NCI-H1105 treated with DMSO at 0.1 percent for 48 hours (cell line): ENCODE measurements at places on chromosomes 7 and 10.

DNA sequence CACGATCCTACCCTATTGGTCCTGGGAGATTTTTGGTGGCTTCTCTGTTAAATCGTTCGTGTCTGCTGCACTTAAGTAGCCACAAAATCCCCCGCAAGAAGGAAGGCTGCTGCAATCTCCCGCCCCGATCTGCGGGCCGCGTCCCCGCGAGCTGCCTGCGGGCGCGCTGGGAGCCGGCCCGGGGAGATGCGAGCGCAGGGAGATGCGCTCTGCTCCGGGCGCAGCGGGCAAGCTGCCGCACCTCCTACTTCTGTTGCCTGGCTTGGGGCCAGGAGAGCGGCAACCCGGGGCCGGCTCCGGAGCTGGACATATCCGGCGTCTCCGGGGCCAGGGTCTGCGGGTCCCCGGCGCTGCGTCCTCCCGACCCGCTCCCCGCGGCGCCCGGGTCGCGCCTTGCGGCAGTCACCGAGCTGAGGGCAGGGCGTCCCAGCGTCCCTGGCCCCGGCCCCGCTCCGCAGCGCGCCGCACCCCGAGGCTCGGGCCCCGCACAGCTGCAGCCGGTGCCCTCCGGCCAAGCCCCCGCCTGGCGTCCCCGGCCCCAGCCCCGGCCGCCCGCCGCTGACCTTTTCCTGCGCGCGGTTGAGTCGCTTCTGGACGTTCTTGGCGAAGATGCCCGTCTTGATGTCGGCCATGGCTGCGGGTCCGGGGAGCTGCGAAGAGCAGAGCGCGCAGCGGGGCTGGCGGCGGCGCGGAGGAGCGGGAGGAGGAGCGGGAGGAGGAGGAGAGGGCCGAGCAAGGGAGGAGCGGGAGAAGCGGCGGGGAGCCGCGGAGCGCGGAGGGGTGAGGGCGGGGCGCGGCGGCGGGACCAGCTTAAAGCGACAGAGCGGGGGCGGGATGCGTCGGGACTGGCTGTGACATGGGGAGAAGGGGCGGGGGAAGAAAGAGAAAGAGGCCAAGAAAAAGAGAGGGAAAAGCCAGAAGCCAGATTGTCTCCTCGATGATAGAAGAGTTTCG lies at the start of gene AMPH:
Gene AMPH, minus strand, starts transcription at position 654 of the 954 bp plus-strand sequence. Its CDS starts 22 bp downstream, at position 632.
- DNase-seq = peak; percentile 73

DNA sequence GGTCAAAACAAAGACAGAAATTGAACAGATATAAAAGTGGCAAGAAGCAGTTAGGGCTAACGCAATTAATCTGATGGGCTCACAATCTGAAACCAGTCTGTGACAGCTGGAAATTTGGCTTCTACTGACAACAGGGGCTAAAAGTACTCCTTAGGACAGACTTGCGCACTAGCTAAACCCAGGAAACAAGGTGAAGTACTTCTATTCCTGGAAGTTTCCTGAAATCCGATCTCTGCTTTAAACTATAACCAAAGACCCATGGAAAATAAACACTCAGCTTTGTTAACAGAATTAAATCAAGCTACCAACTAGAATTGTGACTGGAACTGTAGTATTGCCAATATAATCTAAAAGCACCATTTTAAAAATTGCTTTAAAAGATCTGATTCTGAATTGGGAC lies 520.2 kb upstream of the ZWINT start:
- DNase-seq = peak; percentile 87

- DNase-seq = no peak
Observed at GRCh38 chr7:140866926-140867325, 57.8 kb downstream of the BRAF start.

DNA sequence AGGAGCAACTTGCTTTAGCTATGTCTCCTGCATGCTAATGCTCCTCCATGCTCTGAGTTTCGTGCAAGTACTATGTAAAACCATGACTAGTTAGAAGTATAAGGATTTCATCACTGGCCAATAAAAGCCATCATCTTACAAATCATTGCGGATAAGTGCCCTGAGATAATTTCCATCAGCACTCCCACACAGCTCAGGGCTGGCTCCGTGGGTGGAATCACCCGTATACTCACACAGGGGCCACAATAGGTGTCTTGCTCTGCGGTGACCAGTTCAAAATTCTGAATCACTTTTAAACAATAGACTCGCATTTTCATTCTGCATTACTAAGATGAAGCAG lies 227.4 kb downstream of the PARD3 start:
- DNase-seq = no peak

GRCh38 chr10:16788125-16788524 lies 29.1 kb downstream of the RSU1 start:
- no peak for DNase-seq

GRCh38 chr7:98418271-98418635 lies 17.4 kb upstream of the BAIAP2L1 start:
- no peak for DNase-seq

DNA sequence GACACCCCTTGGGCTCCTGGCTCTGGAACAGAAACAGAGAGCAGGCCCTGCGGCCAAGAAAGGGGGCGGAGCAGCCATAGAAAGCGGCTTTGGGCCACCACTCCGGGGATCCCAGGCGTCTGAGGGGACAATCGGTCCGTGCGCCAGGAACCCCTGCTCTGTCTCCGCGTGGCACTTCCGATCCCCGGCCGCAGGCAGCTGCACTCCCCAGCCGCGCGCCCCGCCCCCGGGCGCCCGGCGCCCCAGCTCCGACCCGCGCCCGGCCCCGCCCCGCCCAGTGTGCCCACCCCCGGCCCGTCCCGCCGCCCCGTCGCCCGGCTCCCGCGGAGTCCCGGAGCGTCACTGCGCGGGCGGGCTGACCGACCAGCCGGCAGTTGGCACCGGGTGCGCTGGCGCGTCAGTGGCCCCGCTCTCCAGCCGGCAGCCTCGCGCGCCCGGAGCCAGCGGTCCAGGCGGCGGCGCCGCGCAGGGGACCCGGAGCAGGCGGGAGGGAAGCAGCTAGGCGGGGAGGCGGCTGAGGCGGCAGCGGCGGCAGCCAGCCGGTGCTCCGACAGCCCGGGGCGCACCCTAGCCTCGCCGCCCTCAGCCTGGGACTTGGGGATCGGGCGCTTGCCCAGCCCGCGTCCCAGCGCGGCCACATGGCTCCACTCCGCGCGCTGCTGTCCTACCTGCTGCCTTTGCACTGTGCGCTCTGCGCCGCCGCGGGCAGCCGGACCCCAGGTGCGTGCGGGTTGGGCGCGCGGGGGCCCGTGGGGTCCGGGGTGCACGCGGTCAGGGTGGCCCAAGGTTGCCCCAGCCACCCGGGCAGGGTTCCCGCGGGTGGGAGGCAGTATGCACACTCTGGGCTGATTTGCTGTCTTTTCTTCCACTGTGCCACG lies at the start of gene ADAMTS14:
Gene ADAMTS14, plus strand, starts transcription at position 342 of the 878 bp plus-strand sequence. Its CDS starts 297 bp downstream, at position 639.
- DNase-seq = no peak

DNA sequence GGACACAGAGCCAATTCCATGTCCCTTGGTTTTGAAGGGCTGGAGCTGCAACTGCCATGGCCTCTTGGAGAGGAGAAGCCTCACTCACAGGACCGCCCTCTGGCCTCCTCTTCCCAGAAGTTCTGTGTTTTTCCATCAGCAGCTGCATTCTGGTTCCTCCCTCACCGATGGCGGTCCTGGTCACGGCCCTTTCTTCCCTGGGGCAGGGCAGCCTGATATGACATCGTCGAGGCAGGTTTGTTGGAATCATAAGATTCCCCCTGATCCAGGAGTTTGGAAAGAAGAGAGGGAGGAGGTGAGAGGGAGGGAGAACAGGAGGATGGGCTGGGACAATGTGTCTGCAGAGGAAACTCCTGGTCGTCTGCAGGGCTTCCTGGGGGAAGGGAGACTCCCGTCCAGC lies 82.7 kb upstream of the PDZD8 start:
- no peak for DNase-seq

DNA sequence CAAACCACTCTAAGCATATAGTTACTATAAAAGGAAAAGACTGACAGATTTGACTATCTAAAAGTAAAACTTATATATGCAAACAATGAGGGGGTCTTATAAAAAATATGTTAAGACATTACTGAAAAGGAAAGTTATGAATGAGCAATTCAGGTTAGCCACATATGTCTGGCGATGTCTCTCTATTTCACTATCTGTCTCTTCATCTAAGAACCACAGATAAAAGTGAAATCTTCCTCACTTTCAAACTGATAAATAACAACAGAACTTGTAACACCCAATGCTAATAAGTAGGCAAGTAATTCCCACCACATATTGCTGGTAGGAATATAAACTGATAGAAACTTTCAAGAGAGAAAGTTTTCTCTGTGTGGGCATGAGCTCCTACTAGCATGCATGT lies 138.2 kb downstream of the CHCHD3 start:
- DNase-seq = no peak

DNA sequence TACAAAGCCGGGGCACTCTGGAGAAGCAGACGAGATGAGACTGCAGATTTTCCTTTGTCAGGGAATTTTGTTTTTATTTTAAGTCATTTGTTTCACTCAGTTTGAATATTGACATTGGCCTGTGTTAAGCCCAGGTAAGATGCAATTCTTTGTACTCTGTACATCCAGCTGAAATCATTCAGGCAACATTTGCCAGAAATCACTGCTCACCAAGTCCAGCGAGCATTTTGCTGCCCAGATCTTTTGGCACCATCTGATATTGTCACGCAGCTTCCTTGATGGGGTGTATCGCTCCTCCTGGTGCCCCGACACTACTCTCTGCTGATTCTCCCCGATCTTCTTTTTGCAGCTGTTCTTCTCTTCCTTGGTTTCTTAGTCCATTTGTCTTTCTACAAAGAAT lies 261.7 kb downstream of the GALNT17 start:
- no peak for DNase-seq

DNA sequence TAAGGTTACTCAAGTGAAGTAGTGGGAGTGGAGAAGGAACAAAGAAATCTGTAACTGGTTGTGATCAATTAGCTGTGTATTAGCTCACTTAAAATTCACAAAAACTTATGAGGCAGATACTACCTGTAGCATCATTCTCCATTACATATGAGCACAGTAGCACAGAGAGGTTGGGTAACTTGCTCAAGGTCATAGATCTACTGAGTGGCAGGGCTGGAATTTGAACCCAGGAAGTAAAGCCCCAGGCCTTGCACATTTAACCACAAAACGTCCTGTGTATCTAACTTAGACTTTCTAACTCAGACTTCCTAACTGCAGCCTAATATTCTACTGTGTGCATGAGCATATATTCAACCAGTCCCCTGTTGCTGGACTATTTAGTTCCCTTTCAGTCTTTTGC lies 5.6 kb upstream of the SLF2 start:
- DNase-seq = no peak

DNA sequence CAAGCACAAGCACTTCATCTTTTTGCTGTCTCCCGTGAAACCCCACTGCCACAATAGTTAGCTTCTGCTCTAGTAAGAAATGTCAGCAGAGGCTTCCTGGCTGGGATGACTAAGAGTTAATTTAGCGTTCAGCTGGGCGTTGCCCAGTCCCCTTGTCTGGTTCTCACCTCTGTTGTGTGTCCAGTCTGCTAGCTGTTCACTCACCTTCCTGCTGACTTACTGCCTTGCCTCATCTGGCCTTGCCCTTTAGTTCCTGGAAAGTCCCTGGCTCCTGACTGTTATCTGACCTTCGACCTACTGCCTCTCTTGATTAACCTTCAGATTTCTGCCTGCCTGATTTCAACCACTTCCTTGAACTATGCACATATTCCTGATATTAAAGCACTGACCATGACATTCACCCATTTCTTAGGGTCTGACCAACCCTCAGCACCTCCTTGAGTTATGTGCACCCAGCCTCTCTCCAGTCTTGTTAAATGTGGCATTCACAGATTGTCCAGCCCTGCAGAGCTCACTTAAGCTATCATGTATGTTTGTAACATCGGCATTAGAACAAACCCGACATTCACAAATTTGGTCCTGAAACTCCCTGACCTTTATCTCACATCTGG lies 30.3 kb downstream of the C7orf33 start:
- no peak for DNase-seq

DNA sequence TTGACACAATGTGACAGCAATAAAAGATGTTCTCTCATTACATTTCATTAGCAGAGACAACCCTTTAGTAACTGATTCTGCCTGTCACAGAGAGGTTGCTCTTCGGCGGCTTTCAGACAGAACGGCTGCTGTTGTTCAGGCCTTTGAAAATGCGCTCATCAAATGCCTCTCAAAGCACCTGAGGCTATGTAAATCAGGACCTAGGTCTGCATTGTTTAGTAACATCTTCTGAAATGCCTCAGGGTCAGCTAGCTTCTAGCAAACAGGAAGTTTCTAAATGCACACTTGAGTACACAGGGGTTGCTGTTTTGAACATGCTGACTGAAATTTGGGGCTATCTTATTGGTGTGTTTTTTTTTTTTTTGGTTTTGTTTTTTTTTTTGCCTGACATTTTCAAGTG lies 143.3 kb upstream of the DKK1 start:
- DNase-seq = no peak

- no peak for DNase-seq
Observed at GRCh38 chr7:32587411-32587948, 92.2 kb downstream of the AVL9 start.

GRCh38 chr7:36002900-36003299 lies 150.2 kb upstream of the EEPD1 start:
- DNase-seq = no peak

GRCh38 chr7:143396182-143396581 lies 12.5 kb downstream of the EPHA1 start:
- DNase-seq = no peak

- peak; percentile 38 for DNase-seq
Observed at GRCh38 chr7:10128748-10129147, 844.9 kb upstream of the PHF14 start.

DNA sequence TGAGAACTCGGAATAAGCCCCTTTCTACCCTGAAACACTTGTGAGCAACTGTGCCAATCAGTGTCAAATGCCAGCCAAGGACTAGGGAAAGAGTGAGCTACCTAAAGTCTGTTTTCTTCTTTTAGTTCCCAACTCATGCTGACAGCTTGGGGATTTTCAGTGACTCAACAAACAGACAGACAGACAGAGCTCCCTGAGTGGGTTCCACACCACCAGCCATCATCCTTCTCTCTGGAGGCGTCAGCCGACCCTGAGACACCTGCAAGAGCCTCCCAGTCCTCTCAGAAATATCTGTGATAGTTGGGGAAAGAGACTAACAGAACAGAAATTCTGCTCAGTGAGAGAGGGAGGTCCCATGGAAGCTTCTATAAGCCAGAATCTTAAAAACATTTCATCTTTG lies 49.5 kb downstream of the GATA3 start:
- no peak for DNase-seq

DNA sequence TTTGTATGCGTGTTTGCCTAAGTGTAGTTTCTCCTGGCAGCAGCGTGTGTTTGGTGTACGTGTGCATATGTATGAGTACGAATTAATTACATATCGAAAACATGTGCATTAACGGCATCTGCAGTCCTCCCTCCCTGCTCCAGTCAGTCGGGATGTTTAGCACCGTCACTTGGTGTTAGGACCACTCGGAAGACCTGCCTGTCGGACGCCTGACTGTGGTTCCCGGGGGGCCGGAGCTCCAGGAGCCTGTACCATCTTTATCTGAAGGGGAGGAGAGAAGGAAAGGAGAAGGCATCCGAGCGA lies 1.1 kb upstream of the CNTNAP2 start:
- DNase-seq = peak; percentile 69

GRCh38 chr10:86888585-86889381 lies 68.6 kb downstream of the MMRN2 start:
- DNase-seq = no peak

- DNase-seq = no peak
Observed at GRCh38 chr10:69479240-69480067, 28.2 kb downstream of the TSPAN15 start.
